ENCODE measurements at places on chromosomes 2 and 18. TPM values are rescaled to one million over a fixed set of nuclear protein-coding genes. Genes with fewer than 3 reads are reported as not detected.

- DNase-seq = peak; percentile 2
Observed at GRCh38 chr18:31511098-31511497, 13.1 kb downstream of the DSG2 start.

- DNase-seq = peak; percentile 17
Observed at GRCh38 chr2:209208211-209208610, 215.6 kb upstream of the MAP2 start.

DNA sequence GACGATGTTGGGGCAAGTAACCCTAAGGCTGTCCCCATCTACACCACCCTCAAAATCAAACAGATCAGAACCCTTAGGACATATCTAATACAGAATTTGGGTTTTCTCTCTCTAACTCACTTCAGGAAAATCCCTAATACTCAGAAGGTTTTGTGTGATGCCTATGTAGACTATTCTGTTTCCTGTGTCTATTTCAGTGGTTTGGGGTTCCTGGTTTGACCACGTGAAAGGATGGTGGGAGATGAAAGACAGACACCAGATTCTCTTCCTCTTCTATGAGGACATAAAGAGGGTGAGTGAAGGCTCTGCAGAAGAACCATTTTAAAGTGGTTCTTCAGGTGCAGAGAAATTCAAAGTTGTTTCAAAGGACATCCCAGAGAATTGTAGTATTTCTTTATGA lies 16.3 kb downstream of the SULT1C2 start:
- DNase-seq = no peak

GRCh38 chr18:79396431-79397246 lies 909 bp downstream of the NFATC1 start:
- no peak for DNase-seq

DNA sequence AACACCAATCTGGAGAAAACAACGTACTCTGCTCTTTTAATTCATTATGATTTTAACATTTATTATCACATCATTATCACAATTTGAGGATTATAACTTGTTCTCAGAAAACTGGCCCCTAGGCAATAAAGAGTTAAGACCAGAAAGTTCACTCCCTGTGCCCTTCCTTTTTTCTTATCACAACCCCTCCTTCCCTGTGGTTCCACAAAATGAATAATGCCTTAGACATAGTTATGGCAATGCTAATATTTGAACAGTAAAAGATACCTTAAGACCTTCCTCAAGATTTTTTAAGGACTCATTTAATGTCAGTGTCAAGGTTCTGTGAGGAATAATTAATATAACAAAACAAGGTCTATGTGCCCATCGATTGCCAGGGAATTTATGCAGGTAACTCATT lies 596.2 kb downstream of the ARHGAP15 start:
- no peak for DNase-seq

The CAVIN2 gene
- 0.95 TPM for total RNA-seq

GRCh38 chr2:239727182-239727775 lies 297.9 kb downstream of the NDUFA10 start:
- no peak for DNase-seq

DNA sequence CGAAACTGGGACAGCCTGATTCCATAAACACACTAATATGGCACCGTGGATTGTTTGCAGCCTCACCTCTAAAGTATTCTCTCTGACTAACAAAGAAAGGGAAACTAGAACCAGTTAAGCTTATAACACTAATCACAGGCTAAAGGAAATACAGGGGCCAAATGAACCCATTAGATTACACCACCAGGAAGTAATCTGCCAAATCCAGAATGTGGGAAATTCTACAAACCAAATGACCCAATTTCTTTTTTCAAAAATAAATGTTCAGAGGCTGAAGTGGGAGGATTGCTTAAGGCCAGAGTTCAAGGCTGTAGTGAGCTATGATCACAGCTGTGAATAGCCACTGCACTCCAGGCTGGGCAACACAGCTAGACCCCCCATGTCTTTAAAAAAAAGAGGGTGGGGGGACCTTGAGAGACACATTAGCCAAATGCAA lies 1.5 kb upstream of the MPPE1 start:
- no peak for DNase-seq

The SLC4A5 gene
- 1.2 TPM for total RNA-seq

The ELOA2 gene
- not detected for total RNA-seq

GRCh38 chr2:36245651-36246050 lies 109.9 kb upstream of the CRIM1 start:
- DNase-seq = no peak

DNA sequence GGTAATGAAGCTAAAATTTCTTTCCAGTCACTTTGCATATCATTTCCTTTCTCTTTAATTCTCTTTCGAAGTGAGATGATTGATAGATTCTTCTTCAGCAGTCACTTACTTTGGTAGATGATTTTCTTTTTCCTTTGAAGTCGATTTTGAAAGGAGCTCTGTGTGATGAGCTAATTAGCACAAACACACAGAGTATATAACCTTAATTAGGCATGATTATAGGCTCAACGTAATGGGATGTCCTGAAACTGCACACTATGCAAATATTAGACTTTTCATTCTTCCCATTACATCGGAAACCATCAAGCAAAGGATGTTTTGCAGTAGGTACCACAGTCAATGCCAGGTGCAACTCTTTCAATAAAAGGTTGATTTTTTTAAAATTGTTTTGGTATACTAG lies 6.4 kb upstream of the CTLA4 start:
- no peak for DNase-seq

DNA sequence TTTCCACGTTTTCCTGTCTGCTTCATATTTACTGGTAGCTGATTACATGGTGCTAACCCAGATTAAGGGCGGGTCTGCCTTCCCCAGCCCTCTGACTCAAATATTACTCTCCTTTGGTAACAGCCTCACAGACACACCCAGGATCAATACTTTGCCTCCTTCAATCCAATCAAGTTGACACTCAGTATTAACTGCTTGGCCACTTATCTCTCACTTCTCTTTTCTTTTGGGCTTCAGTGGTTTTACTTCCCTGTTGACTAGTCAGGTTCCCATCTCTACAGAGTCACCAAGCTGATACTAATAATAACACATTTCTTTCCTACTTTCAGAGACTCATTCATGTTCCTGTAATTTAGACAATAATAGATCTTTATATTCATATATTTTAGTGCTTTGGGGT lies 302.2 kb upstream of the MAP2 start:
- DNase-seq = no peak

DNA sequence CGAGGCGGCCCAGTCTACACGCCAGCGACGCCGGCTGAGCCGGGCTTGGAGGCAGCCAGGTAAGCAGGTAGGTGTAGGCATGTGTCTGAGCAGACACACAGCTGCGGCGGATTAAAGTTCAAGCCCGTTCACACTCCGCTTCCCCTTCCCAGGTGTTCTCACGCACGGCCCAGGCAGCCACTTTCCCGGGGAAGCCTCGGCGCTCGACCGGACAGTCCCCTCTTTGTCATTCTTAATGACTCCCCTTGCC lies 367 bp downstream of the TGFA start:
- DNase-seq = no peak

DNA sequence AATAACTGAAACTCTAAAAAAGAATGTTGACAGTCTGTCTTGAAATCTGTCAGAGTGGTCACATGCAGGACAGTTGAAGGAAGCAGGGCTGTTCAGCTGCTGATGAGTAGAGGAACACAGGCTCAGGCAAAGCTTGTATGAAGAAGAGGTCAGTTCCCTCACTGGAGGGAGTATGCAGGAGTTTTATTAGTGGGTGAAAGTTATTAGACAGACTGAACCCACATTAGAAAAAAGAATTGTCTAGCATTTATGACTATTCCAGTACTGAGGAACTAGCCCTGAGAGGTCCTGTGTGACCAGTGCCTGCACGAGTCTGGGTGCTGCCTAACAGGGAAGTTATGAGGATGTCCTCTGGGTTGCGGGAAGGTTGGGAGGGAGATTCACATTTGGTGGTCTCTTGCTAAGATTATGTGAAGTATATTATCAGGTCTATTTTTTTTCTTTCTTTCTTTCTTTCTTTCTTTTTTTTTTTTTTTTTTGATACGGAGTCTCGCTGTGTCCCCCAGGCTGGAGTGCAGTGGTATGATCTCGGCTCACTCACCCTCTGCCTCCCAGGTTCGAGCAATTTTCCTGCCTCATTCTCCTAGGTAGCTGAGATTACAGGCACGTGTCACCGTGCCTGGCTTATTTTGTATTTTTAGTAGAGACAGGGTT lies 9.6 kb downstream of the TET3 start:
- no peak for DNase-seq

The SPEG gene
- total RNA-seq = 3.4 TPM

DNA sequence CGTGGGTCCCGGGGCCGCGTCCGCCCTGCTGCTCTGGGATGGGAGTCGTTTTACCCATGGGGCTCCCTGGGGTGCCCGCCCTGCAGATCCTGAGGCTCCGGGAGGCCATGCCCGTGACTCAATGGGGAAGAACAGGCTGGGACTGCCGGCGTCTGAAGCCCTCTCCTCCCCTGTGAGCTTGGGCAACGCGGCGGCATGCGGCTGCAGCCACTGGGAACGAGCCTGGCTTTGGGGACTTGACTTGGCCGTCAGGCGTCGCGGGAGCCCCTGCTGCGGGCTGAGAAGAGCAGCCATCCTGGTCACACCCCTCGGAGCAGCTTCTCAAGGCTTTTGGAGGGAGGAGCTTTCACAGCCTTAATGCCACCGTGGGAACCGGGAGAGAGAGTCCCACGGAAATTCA lies 126.9 kb upstream of the CTDP1 start:
- no peak for DNase-seq

The HPCAL1 gene
- total RNA-seq = 234 TPM

The MYO3B gene
- 0.05 TPM for total RNA-seq

DNA sequence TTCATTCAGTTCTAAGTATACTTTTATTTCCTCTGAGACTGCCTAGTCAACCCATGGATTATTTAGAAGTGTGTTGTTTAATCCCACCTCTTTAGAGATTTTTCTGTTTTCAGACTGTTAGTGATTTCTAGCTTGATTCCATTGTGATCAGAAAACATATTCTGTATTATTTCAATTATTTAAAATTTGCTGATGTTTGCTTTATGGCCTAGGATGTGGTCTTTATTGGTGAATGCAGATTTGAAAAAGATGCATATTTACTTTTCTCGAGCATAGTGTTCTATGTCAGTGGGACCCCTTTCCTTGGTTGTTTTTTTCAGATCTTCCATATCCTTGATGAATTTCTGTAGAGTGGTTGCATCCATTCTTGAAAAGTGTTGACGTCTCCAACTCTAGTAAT lies 487.2 kb upstream of the HS6ST1 start:
- DNase-seq = no peak

DNA sequence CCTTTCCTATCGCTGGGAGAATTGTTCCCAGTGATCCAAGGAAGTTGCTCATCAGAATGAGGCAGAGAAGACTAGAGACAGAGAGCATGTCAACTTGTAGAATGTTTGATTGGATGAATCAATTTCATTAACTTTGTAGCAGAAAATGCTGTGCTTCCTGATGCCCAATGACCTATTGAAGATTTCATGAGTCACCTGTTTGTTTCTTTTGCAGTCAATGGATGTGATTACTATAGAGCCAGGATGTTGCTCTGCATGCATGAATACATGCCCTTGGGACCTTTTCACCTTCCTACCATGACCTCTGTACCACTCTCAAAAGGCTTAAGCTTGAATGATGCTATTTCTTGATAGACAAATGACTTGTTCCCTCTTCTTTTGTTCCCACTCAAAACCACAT lies 23.3 kb downstream of the SCG2 start:
- no peak for DNase-seq

- no peak for DNase-seq
Observed at GRCh38 chr2:138078153-138078552, 113.9 kb downstream of the HNMT start.

DNA sequence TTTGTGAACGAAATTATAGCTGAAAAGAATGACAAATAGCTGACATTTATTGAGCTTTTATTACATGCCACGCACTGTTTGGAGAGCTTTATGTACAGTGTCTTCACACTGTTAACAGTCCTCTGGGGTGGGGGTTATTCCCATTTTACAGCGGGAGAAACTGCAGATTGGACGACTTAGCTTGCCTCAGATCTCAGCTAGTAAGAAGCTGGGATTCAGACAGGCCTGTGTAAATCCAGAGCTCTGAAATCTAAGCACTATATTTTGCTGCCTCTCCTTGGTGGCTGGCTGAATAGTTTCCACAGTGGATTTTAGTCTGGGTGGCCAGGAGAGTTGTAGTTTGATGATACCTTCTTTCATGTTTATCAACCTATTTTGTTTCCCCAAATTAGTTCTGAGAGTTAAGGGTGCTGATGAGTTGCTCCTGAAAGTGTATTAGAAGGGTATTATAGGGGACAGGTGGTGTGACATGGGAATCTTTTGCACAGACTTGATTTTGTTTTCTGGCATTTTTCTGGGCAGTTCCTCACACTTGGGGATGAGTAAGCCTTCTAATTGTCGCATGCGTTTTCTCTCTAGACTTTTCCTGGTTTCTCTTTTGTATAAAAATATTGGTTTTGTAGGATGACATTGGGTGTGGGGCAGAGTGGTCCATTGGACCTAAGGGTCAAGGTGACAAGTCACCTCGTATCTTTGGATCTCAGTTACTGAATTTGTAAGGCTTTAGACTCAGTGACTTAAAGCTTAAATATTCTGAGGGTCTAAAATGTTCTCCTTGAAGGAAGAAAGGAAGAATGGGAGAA lies 1.5 kb downstream of the ACSL3 start:
- no peak for DNase-seq

- no peak for DNase-seq
Observed at GRCh38 chr2:207333599-207334300, 168.0 kb upstream of the KLF7 start.

The BMP10 gene
- total RNA-seq = not detected

DNA sequence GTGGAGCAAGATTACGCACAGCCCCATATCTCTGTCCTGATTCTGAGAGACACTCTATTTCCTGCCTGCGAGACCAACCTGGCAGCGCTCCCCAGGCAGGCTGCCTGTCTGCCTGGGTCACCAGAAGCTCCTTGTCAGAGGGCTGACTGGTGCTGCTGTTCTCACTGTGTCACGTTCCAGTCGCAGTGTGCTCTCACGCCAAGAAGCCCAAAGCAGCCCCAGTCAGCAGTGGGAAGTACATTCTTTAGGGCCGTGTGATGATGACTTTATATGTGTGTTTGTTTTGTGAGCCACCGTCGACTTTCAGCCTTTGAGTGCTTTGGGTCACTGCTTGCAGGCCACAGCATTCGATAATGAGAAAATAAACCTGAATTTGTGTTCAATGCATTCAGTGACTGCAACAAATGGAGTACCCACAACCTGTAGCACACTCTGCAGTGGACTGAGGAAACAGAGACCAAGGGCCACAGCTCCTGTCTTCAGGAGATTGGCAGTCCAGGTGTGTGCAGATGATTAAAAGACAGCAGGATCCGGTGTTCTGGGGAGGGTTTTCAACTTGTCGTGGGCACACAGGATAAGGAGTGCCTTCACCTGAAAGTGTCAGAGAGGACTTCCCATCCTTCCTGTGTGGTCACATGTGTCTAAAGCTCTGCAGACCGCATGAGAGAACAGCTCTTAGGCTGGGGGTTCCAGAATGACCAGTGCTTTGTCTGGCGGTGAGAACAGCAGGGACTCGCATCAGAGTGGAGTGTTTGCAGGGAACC lies 4.8 kb downstream of the TNFRSF11A start:
- peak; percentile 82 for DNase-seq

GRCh38 chr2:45258311-45258710 lies 249.1 kb upstream of the SIX2 start:
- no peak for DNase-seq

The DRC1 gene
- 0.18 TPM for total RNA-seq

GRCh38 chr2:24211408-24211807 lies 36.6 kb downstream of the FAM228A start:
- no peak for DNase-seq
